Cerebellar cortex (tissue), 1 donor: ENCODE measurements at places on chromosomes 2 and 18.
A peak's percentile ranks its signal among the peaks of the same experiment; 100 is the strongest.

DNA sequence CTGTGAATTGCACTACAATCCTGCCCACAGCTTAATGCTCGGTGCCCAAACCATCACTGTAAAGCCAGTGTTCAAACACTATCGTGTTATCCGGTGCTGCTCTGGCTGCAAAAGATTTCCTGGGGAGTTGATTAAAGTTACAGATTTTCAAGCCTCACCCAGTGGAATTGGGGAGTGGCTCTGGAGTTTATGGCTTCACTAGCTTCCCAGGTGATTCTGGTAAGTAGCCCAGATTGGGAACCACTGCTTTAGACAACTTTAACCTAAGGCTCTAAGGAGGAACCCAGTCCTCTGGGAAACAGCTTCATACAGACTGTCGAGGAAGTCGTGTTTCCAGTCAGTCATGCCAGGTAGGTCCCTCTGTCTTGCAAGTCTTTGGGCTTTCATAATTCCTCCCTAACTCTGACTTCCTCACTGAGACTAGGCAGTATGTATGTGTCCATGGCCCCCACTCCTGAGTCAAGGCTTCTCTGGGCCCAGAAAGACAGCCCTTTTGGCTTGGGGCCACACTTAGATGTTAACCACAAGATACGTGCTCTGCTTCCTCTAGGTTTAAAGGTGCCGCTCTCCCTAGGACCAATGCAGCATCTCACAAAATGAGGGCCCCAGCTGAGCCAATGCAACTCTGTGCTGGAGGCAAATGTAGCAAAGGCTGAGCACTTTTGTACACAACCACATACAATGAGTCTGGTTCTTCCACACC is 299.7 kb downstream of the PRKCE start:
- DNase-seq: no peak

GRCh38 chr2:96320728-96321622 is 4.1 kb upstream of the ITPRIPL1 start:
- peak; percentile 68 for DNase-seq

DNA sequence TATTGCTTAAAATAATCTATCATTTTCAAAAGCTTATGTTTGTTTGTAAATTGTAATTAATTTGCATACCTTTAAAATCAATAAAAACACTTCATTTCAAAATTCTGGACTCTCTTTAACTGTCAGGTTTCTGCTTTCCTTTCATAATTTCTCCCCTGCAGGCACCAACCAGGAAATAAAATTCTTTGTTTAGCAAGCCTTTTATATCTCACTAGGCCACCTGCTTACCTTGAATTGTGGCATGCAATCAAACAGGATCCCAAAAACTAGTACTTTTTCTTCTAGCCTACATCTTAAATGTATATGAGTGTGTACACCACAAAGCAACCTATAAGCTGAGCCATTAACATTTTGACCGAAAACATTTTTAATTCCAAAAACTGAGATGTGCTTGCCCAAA is 233.1 kb downstream of the NR4A2 start:
- no peak for DNase-seq

GRCh38 chr2:32363597-32363996 is 6.8 kb downstream of the BIRC6 start:
- no peak for DNase-seq

GRCh38 chr2:218331745-218332144 is 24.9 kb upstream of the CATIP start:
- no peak for DNase-seq

GRCh38 chr2:62150597-62151305 is 45.2 kb upstream of the B3GNT2 start:
- peak; percentile 37 for DNase-seq

DNA sequence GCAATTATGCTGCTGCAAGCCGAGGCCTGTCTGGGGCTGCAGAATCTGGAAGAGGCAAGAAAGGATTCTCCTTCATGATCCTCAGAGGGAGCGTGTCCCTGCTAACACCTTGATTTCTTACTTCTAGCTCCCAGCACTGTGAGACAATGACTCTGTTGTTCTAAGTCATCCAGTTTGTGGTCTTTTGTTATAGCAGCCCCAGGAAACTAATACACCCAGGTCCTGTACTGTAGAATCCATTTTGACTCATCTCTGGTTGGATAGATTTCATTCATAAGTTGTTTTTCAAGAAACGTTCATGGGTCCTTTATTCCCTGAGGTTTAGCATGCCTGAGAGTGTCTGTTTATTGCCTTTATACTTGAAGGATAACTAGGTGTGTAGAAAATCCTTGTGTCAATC is 112.7 kb downstream of the TMEM17 start:
- no peak for DNase-seq

GRCh38 chr18:46559946-46560670 is 96.9 kb downstream of the LOXHD1 start:
- no peak for DNase-seq

- no peak for DNase-seq
These were observed 46.3 kb downstream of the EXOC6B start for GRCh38 chr2:72779495-72779894.
